HT-29 (cell line): ENCODE measurements at places on chromosomes 6 and 20. TPM values are rescaled to one million over a fixed set of nuclear protein-coding genes. Genes with fewer than 3 reads are reported as not detected.

THEMIS gene
- total RNA-seq, result not detected in 2 replicates

DNA sequence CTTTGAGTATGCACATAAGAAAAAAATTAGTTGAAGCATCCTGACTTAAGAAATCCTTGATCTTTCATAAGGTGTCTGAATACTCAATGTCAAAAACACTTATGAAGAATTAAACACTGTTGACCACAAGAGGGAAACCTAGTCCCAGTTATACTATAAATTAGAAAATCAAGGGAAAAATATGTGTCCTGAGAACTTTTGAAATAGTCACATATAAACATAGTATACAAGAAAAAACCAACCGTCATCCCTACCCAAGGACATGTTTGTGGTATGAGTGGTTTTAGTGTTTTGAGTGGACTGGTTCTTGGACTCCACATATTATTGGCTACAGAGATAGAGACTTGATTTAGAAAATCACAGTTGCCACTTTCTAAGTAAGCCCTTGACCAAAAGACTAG, 7.6 kb upstream of the HLA-DRA start:
- peak; percentile 40 for DNase-seq

SAMD3 gene
- total RNA-seq, result not detected in 2 replicates

- no peak for DNase-seq
These were observed 299.5 kb downstream of the ADGB start for GRCh38 chr6:146898069-146898887.

PTCRA gene
- total RNA-seq, result not detected in 2 replicates

ZNF165 gene
- 4.4 and 5.2 TPM in 2 replicates for total RNA-seq

DNA sequence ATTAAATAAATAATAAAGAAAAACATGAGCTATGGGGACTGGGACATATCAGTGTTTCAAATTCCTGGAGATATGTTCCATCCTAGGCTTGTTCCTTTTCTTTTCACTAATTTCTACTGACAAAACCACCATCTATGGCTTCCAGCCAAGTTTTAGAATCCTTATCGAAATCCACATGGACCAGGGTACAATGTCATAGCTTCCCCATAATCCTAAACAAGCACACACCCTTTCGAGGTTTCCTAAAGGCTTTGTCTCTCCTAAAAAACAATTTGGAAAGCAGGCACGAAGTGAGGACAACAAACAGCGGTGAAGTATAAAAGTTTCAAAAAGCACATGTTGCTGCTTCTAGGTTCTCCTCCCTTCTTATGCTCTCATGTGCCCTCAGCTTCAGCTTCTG, 13.3 kb upstream of the DST start:
- peak; percentile 29 for DNase-seq

CTAGE9 gene
- not detected in 2 replicates for total RNA-seq

DNA sequence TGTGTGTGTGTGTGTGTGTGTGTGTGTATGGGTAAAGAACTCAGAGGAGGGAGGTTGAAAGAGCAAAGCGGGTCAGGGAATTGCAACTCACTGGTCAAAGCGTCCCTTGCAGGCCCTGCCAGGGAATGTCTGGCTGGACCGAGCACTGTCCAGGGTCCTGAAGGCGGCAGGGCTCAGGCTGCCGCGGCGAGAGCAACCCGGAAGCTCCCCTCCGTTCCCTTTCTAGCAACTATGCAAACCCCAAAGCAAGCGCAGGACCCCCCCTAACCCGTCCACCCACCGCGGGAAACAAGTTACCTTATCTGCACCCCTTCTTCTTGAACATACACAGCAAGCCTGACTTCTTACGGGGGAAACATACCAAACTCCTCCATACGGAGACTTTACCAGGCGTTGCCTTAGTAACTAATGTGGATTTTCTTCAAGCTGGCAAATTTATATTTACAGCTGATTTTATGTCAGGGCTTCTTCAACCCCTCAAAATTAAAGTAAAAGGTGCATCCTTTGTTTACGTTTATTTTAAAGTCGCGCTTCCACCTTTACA, 538 bp upstream of the GRM1 start:
- DNase-seq, result peak; percentile 12

DNA sequence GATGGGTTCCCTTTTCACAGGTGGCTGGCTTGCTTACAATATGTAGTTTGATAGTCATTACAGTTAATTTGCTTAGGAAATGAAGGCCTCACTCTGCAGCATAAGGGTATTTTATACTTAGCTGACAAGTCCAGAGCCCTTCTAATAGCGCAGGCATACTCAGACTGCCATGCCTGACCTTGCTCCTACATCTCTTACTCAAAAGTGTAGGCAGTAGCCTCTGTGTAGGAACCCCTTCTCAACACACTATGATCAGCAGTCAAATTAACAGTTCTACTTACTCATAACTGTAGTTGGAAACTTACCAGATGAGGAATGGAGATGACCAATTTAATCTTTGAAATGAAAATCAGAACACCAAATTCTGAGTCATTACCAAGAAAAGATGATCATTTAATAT, 373.5 kb downstream of the TBC1D32 start:
- no peak for DNase-seq

DNA sequence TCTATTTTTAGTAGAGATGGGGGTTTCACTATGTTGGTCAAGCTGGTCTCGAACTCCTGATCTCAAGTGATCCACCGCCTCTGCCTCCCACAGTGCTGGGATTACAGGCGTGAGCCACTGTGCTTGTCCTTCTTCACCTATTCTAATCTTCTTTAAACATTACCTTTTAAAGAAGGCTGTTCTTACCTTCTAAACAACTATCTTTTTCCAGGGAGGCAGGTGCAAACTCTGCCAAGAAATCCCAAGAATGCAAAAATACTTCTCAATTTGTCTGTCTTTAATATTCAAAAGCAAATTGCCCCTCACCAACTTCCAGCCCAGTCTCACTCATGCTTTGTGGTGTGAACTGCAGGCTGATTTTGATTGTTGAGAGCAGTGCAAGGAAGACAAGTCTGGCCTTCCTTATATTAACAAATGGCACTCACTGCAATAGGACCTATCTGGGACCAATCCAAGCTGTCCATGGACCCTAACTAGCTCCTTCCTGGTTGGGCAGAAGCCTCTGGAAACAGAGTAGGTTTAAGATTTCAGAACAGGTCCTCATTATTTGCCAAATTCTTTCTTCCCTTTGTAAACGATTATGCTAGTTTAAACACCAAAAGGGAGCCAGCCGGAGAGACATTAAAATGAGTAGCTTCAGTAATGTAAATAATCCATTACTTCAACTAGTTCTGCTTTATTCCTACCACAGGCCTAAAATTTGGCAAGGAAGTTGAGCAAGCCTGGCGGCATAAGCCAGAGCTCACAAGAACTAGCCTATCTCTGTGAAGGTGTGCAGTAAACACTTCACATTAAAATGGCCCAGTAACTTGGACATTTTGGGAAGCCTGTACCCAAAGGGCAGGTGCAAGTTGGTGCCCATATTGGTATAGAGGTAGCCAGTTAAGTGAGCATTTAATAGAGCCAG, 1.6 kb downstream of the SCAND1 start:
- DNase-seq, result peak; percentile 54

POPDC3 gene
- total RNA-seq, result not detected in 2 replicates

ARMC12 gene
- not detected in 2 replicates for total RNA-seq

DNA sequence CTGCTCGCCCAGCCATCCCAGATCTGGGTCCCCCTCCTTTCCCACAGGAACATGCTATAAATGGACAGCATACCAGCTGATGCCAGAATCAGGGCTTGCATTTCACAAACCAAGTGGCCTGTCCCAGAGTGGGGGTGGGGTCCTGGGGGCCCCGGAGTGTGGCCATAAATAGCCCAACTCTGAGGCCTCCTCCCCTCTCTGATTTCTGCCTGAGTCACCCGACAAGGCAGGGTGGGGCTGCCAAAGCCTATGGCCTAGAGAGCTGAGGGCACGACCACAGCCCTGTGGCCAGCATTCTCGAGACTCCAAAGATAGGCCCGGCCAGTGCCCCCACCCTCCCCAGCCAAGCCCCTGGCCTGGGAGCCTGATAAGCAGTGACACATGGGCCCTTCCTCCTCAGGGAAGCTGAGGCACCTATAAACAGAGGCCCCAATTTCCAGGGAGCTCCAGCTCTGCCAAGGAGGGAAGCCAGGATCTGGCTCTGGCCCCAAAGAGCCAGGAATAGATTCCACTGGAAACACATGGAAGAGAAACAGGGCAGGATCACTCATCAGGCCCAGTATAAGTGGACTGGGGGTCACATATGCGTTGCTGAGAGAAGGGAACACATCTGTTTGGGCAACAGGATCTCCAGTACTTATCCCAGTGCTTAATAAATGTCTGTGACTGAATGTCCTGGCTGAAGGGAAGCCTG, 20.3 kb downstream of the SNTA1 start:
- DNase-seq, result no peak

GRCh38 chr20:48706116-48706656, 121.6 kb downstream of the PREX1 start:
- DNase-seq, result no peak

AFDN gene
- total RNA-seq, result 79.8 and 86.5 TPM in 2 replicates

RBPJL gene
- total RNA-seq, result not detected in 2 replicates

- DNase-seq, result peak; percentile 40
These were observed 11.7 kb downstream of the ADNP start for GRCh38 chr20:50919567-50919966.

- DNase-seq, result no peak
These were observed 62.6 kb upstream of the GGTLC1 start for GRCh38 chr20:24051160-24051559.

TCF15 gene
- not detected in 2 replicates for total RNA-seq

GRCh38 chr20:44113618-44114376, 73.2 kb downstream of the JPH2 start:
- DNase-seq, result no peak

- DNase-seq, result no peak
These were observed 863.1 kb downstream of the MAFB start for GRCh38 chr20:39825950-39826349.

DNA sequence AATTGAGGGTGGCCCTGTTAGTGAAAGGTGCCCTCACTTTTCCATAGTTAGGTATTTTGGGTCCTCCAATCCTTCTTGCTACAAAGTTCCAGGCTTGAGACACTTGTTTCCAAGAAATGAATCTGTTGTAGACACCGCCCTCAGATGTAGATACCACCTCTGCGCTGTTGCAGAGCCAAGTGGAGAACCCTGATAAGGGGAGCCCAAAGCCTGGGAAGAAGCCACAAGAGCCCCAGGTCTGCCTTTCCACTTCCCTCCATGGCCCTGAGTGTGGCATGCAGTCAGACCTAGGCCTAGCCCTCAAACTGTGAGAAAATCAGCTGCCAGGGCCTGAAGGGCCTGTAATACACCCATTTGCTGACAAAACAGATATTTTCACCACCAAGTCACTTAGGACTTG, 37.1 kb downstream of the DTD1 start:
- no peak for DNase-seq

- no peak for DNase-seq
These were observed 5.4 kb downstream of the NKX2-2 start for GRCh38 chr20:21508230-21509078.

- no peak for DNase-seq
These were observed 366 bp downstream of the SLC22A1 start for GRCh38 chr6:160121981-160122380.

GRM4 gene
- not detected in 2 replicates for total RNA-seq

- no peak for DNase-seq
These were observed 34.9 kb downstream of the PYGB start for GRCh38 chr20:25282796-25283195.

GRCh38 chr6:81909981-81910900, 157.8 kb upstream of the TENT5A start:
- no peak for DNase-seq

DNA sequence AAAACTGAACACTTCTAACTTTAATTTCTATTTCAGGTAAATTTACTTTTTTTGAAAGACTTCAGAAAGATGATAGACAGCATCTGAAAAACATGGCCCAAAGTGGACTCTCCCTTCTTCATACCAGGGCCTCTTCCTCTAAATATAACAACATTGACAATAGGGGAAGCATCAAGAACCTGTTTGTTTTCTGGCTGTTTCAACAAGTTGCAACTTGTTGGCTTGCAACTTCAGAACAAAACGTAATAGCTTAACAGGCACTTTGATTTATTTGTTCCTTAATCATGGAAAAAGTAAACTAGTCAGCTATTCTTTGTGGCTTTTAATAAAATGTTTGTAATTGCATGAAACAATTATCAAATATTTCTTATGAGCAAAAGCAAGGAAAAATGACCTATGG, 34.3 kb downstream of the RGS17 start:
- no peak for DNase-seq

MYLK4 gene
- 0.03 and 0.08 TPM in 2 replicates for total RNA-seq

SEMG1 gene
- not detected in 2 replicates for total RNA-seq

IMPG1 gene
- not detected in 2 replicates for total RNA-seq

- no peak for DNase-seq
These were observed 9.6 kb upstream of the TJAP1 start for GRCh38 chr6:43467752-43468151.

GRCh38 chr6:10588562-10589428, 67.6 kb downstream of the GCNT2 start:
- DNase-seq, result no peak

AP5S1 gene
- 40.2 and 41.0 TPM in 2 replicates for total RNA-seq

TREML1 gene
- not detected in 2 replicates for total RNA-seq

SLC18B1 gene
- 10.2 and 10.7 TPM in 2 replicates for total RNA-seq

- DNase-seq, result peak; percentile 31
These were observed 808 bp downstream of the ILRUN start for GRCh38 chr6:34695729-34696188.

DNA sequence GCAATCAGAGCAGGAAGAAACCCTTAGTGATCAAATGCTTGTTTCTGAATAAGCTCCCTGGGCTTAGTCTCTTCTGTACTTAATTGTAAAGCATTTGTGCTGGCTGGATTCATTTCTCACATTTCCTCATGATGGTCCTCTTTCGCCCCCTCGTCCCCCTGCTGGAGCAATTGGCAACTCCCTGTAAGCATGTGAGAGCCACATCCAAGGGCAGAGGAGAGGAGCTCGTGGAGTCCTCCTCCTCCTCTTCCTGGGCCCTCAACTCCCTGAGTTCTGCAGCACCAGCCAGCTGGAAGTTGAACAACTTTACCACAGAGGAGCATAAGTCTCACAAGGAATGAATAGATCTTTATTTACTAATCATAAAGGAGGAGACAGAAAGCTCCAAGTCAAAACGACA, 12.6 kb downstream of the ANKEF1 start:
- peak; percentile 15 for DNase-seq

DNA sequence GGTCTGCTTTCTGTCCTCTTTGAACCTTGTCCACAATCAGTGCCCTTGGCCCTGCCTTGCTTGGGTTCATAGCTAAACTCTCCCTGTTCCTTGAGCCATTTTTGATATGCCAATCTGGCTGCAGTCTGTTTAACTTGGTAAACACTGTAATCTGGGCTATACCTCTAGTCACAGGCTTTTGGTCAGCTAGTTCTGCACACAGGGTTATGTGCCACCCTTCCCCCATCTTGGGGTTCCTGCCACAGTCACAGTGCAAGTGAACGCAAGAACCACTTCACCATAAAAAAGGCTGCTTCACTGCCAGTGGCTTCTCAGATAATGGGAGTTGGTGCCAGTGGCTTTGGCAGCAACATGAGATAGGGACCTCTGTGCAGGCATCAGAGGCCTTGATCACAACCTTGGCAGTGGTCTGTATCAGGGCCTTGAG, 10.9 kb upstream of the ATRN start:
- no peak for DNase-seq

TMEM200A gene
- not detected in 2 replicates for total RNA-seq

GRCh38 chr6:87687296-87687695, 14.7 kb downstream of the AKIRIN2 start:
- DNase-seq, result no peak

GRCh38 chr6:130602151-130602770, 224.9 kb upstream of the SMLR1 start:
- DNase-seq, result peak; percentile 33

ZBP1 gene
- 0.70 and 2.0 TPM in 2 replicates for total RNA-seq
